ENCODE measurements at places on chromosomes 6 and 20.

DNA sequence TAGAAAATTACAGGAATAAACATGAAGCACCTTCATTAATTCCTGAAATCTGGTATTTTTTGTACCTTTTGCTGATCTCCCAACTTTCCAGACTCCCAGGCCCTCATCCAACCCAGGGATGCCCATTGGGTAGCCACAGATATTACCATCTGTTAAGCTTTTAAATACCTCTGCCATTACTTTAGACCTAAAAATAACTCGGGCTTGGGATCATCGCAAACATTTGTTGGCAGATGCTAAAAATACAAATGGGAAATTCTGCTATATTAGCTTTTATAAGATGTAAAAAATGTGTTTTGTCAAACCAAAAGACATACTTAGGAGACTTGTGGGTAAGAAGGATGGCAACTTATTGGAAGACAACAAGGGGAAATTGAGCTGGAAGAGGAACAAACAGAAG is 376.1 kb downstream of the CENPW start:
- peak; percentile 18 for DNase-seq

- DNase-seq, result no peak
Measured at GRCh38 chr6:49892280-49892679, 25.9 kb upstream of the CRISP1 start.

DNA sequence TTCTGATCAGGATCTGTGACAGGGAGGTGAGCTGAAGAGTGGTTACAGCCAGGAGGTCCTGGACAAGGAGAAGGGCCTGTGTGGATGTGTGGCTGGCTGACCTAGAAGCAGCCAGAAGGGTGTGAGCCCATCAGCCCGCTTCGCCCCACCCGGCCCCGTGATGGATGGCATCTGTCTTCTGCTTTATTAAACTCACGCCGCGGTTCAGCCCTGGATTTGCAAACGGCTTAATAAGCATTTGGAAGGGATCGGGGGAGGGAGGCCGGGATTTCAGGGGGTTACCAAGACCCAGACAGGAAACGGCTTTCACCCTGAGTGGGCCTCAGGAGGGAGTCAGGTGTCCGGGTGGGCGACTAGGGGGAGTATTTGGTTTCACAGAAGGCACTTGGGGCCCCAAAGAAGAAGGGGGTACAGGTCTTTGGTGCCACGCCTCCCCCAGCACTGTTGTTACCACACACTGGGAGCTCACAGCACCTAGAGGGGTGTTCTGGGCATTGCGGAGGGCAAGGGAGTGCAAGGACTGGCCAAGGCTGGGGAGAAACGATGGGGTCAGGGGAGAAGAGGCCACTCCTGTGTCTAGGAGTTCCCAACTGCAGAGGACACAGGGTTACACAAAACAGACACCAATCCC is 53.8 kb upstream of the FOXP4 start:
- no peak for DNase-seq

GRCh38 chr20:35947907-35948306 is 6.4 kb downstream of the SCAND1 start:
- DNase-seq, result no peak

DNA sequence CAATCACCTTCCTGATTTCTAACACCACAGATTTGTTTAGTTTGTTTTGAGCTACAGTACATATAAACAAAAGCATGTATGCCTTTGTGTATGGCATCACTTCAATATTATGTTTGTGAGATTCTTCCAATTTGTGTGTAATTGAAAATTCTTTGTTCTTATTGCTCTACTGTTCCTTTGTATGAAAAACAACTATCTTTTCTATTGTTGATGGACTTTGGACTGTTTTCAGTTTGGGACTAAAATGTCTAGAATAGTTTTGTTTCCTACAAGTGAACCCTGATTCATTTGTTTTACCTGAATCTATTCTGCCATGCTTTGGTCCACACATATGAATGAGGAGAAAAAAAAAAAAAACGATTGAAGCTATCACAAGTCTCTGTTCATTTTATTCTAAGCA is 21.2 kb upstream of the ZNF184 start:
- no peak for DNase-seq

- DNase-seq, result no peak
Measured at GRCh38 chr6:49519660-49520059, 19.9 kb downstream of the GLYATL3 start.

- no peak for DNase-seq
Measured at GRCh38 chr6:158369241-158369640, 57.0 kb downstream of the TULP4 start.

DNA sequence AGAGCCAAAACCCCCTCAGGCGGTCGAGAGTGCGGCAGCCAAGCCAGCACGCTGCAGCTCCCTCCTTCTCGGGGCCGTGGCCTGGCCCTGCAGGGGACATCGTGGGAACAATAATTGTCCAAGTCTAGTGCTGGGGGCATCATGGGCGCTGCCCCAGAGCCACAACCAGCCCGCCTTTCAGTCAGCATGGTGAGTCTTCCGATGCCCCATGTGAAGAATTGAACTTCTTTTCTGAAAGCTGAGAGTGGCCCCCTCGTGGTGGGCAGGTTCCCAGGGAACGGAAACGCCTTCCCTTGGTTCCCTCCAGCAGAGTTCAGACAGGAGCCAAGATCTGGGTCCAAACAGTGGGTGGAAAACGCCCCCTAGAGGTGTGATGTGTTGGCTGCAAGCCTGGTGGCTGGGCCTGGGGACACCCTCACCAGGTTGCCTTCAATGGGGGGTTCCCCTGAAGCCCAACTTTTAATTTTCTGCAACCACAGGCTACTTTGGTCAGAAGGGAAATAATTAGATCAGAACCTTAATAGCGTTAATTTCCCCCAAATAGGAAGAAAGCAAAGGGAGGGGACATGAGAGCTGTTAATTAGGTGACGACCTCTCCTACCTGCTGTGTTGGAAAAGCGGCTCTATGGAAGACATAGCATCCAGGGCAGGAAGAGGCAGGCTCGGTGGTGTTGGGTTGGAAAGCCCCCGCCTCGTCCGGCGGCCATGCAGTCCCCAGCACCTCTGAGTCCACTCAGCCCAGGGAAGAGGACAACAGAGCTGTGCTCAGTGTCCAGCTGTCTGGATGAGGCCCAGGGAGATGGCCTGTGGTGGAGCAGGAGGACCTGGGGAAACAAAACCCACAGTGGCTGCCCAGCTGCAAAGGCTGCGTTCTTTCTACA is 4.7 kb upstream of the MRGBP start:
- DNase-seq, result peak; percentile 89

DNA sequence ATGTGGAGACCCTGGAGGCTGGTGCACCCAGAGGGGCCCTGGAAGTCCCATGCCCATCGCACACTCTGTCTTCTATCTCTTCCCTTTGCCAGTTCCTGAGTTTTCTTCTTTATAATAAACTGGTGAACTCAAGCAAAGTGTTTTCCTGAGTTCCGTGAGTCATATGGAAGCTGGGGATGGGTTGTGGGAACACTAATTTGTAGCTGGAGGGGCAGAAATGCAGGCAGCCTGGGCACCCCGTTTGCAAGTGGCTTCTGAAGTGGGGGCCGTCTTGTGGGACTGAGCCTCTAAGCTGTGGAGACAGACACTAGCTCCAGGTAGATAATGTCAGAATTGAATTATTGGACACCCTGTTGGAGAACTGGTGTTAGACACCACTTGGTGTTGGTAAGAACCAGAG is 3.2 kb upstream of the PPP1R3G start:
- no peak for DNase-seq

- DNase-seq, result no peak
Measured at GRCh38 chr6:108463784-108464183, 96.9 kb upstream of the FOXO3 start.

DNA sequence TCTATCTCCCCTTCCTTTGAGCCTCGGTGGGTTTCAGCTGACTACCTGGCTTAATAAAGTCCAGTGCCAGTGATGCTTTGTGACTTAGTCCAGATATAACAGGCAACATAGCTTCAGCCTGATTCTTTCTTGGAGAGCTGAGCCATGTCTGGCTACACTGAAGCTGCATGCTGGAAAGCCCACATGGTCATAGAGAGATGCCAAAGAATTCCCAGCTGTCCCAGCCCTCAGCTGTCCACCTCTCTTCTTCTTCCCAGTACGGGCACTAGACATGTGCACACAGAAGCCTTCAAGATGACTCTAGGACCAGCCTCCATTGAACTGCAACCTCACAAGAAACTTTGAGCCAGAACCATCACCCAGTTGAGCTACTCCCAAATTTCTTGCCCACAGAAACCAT is 154.1 kb upstream of the MYLIP start:
- DNase-seq, result peak; percentile 24

DNA sequence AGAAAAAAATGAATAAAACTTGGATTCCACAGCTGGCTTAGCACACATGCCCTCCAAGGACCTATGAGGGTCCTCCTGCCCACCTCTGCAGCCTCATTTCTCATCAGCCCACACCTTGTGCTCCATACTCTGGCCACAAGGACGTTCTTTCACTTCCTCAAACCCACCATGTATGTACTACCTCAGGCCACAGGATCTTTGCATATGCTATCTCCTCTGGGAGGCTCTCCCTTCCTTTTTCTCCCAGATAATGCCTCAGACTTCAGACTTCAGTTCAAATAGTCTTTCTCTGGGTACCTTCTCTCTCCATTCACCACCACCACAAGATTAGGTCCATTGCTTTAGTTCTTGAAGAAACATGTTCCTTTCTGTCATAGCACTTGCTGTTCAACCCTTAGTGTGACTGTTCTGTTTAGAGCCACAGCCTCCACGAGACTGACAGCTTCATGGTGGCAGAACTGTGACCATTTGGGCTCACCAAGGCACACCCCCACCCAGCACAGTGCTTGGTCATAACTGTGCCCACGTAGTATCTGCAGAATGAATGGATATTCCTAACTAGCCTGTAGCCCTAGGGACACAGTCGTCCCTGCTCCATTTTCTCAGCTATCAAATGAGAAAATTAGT is 146.7 kb upstream of the LRFN2 start:
- no peak for DNase-seq
